Stimulated activated CD4-positive, alpha-beta T cell treated with anti-CD3 and anti-CD28 coated beads, Interleukin-4, amount 100 ng/mL, for 4 hours (primary cell): ENCODE measurements at places on chromosomes 13 and 19.
A peak's percentile ranks its signal among the peaks of the same experiment; 100 is the strongest.

DNA sequence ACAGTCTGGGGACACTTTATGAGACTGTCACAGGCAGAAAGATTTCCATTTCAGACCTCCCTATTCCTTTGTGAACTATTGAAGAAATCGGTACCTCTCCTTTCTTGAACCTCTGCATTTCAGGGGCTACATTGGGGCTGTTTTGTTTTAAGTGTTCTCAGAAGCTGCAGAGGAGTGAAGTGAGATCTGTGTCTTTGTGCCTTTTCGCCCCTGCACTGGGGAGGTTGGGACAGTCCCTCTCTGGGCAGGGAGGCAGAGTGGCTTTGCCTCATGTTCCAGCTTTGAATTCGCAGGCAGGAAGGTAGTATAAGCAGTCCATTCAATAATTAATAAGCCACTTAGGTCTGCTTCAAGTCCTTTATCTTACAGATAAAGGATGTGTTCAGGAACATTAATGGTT lies 9.5 kb upstream of the AMER2 start:
- no peak for DNase-seq

DNA sequence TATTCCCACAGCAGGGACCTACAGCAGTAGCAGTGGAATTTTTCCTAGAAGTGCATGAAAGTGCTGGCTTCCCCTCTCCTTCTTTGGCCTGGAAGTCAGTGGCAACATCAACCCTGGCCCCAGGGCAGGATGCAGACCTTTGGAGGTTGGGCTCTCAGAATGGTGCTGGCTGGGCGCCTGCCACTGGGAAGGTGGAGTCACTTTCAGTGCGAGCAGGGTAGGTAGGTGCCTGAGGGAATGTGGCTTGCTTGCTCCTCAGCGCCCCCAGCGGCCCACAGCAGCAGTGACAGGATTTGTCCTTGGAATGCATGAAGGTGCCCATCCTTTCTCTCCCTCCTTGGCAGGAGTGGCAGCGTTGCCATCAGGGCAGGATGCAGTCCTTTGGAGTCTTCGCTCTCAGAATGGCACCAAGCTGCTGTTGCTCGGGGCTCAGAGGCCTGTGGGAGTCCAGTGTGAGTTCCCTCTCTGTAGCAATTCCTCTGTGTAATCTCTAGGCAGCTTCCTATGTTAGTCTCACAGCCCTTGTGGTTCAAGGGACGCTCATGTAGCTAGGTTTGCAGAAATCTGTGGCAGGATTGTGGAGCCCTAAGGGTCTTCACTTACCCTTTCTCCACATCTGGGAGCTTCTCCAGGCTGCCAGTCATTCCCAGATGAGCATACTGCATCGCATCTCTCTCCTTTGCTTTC lies 354.4 kb upstream of the DACH1 start:
- no peak for DNase-seq

GRCh38 chr19:8575467-8575997 lies 1.7 kb downstream of the MYO1F start:
- DNase-seq, result peak; percentile 52

DNA sequence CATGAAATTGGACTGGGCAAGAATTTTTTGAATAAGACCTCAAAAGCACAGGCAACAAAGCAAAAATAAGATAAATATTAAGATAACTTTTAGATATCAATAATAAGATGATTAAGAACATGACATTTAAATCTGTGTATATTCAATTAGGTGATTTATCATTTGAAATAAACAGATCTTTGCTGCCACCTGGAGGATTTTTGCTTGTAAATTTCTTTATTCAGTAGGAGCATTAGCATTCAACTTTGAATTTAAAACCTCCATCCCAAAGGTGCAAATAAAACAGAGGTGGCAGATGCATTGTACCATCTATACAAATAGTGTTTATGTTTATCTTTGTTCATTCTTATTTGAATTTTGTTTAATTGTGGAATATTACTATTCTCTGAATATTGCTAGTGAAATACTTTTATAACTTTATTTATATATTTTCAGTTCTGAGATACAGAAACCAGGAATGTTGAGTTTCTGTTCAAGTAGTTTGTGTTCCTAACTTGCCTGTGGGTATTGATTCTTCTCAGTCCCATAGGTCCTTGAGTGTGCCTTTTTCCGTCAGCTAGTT lies 20.9 kb downstream of the COG6 start:
- no peak for DNase-seq

GRCh38 chr19:38942471-38943181 lies 11.9 kb downstream of the MRPS12 start:
- no peak for DNase-seq

DNA sequence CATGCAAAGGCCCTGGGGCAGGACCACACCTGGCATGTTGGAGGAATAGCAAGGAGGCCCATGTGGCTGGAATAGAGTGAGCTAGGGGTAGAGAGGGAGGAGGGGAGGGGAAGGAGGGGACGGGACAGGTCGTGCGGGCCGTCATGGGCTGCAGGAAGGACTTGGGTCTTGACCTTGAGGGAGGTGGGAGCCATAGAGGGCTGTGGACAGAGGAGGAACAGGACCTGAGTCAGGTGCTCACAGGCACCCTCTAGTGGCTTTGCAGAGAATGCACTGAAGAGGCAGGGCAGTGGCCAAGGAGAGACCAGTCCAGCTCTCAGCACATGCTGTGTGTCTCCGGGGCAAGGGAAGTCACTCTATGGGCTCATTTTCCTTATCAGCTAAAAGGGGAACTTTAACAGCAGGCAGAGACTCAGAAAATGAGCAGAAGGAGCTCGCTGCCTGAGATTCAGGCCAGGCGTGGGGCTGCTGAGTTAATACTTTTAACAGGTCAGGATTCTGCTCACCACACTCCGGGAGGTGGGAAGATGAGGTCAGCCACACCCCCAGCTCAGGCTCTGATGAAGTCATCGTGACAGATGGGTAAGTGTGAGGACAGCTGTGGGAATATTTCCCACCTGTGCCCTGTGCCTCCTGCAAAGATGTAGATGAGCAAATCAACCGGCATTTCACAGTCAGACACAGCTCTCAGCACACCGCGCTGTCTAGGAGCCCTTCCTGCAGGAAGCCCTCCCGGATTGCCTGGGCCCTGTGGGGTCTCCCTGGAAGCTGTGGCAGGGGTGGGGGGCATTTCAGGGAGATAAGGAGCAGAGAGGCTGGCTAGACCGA lies 6.0 kb upstream of the TNFAIP8L1 start:
- no peak for DNase-seq

- no peak for DNase-seq
Measured at GRCh38 chr19:47417107-47417745, 2.1 kb downstream of the MEIS3 start.

GRCh38 chr13:51955816-51956603 lies 55.2 kb downstream of the ATP7B start:
- DNase-seq, result no peak

DNA sequence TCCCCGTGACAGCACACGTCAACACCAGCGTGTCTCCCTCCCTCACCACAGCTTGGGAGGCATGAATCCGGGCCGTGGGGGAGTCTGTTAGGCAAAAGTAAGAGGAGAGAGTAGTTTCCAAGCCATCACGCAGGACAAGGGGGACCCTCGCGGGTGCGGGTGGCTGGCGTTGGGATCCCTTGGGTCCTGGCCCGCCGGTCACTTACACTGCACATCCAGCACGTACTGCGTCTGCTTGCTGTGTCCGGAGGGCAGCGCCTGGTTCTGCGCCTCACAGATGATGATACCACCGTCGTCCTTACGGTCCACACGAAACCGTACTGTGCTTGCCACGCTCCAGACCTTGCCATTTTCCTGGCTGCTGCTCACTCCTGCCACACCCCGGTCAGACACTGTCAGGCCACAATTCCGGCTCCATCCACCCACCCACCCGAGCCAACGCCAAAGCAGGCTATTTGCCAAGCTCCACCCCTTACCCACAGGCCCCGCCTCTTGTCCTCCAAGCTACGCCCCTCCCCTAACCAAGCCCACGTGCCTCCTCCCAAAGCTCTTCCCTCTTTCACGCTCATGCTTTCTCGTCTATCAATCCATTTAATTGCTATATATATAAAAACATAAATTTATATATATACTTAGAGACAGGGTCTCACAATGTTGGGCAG lies 6.6 kb upstream of the ZNF428 start:
- no peak for DNase-seq

- DNase-seq, result no peak
Measured at GRCh38 chr13:72104656-72105180, 237.7 kb upstream of the DACH1 start.

DNA sequence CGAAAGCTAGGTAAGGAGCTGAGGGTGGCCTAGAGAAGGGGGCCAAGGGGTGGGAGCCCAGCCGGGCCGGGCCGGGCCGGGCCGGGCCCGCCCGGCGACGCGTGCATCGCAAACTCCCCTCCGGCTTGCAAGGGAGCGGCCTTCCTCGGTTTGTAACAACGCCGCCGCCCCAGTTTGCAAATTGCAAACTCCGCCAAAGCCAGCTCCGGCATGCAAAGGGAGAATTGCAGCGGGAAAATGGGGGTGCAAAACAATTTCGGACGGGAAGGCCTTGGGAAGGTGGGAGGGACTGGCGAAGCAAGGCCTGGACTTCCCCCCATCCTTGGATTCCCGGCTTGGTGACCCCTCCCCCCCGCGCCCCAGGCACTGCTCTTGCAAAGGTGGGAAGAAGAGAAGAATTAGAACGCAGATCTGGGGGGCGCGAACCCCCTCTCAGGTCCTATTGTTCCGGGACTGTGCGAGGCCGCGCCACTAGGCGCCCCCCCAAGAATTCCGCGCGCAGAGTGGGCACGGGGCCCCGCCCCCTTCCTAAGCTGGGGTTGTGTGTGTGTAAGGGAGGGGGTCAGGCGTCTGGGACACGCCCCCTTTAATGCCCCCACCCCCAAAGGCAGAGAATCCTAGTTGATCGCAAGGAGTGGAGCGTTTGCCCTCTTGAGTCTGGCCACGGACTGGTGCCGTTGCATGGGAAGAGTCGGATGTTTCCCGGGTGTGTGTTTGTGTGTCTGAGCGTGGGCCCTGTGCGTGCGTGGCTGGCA lies 926 bp downstream of the PRR12 start:
- peak; percentile 30 for DNase-seq

GRCh38 chr19:46714444-46715106 lies 2.3 kb downstream of the PRKD2 start:
- DNase-seq, result peak; percentile 45

DNA sequence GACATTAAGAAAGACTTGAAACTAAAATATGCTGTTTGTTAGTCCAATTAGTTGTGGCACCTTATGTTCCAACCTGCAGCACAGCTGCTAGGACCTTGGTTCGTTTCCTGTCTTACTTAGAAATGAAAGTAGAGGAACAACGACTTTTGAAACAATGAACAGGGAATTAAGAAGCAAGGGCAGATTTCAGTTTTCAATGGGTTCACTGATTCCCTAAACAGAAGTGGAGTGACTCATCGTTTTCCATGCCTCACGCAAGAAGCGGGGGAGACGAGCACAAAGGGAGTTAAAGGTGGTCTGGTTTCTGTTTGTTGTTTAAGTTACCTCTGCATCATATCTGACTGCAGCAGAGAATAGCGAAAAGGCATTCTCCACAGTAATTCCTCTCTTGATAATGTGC lies 44.8 kb downstream of the PHF11 start:
- peak; percentile 42 for DNase-seq

DNA sequence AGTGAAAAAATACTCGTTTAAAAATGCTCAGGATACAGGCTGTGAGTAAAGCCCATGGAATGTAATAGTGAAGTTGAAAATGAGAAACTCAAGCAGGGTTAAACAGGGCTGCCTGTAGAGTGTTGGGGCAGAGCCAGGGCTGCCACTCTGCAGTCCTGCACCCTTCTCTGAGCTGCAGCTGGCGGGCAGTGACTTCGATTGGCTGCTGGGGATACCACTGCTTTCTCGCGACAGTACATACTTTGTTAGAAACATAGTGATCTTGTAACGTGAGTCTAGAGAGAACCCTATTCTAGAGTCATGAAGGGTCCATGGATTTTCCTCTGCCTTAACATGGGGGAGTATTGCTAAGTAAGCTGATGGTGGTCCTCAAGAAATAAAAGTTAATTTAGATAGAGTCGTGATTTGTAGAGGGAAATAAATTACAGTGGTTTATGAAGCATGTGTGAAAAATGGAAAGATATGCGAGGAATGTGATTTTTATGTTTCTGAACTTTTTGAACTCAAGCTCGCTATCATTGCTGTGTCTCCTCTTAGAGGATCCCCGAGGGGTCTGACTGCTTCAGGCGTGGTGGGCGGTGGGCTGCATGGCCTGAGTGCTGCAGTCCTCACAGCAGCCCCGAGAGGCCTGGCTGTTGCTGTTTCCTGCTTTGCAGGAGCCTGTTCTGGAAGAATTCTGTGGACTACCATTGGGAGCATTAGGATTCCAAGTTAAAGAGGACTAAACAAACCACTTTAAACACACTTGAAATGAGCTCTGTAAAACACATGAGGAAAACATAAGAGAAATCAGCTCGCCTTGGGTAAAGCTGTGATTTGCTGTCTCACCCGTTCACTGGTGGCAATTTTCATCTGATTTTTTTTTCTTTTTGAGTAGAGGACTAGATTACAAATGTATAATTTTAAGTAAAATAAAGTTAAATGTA lies 95.7 kb downstream of the ARHGEF7 start:
- DNase-seq, result no peak

DNA sequence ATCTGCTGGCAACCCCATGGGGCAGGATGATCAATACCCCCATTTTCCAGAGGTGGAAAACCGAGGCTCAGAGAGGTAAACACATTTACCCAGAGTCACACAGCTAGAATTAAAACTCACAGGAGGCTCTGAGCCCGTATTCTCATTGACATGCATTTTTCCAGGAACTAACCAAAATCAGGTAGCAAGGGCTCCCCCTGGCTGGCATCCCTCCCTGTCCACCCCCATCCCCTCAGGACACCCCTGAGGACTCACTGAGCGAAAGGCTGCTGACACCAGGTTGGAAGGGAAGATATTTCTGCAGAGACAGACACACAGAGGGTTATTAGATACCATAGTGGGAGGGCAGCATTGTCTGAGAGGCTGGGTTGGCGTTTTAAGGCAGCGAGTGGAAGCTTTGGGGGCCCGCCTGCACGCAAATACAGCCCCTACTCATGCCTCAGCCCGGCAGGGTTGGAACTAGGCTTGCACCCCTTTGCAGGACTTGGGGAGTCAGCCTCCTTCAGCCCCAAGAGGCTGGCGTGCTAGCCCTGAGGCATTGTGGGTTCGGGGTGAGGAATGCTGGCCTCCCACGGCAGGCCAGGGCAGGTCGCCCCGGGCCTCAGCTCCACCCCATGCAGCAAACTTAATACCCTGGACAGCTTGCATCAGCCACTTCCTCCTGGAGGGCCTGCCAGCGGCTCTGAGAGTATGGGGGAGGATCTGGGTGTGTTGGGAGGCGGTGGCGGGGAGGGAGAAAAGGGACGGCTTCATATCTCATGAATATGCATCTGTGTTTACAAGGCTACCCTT lies 3.9 kb downstream of the SLC1A5 start:
- DNase-seq, result peak; percentile 65

- DNase-seq, result no peak
Measured at GRCh38 chr19:45098521-45099466, 5.8 kb downstream of the PPP1R37 start.

DNA sequence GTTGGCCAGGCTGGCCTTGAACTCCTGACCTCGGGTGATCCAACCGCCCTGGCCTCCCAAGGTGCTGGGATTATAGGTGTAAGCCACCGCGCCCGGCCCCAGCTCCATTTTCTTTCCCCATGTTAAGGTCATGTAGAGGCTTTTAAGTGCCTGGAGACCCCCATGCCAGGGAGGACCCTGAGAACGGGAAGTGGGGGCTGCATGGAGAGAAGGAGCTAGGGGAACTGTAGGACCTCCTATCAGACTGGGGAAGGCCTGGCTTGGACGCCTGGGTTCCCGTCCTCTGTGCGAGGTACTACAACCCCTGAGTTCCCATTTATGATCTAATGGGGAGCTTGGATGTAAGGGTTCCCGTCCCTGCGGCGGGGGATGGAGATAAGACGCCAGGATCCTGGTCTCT lies 714 bp upstream of the NPAS1 start:
- DNase-seq, result no peak
